Astrocyte (in vitro differentiated cells and primary cell): ENCODE measurements at places on chromosomes 12 and 14.
A peak's percentile ranks its signal among the peaks of the same experiment; 100 is the strongest.

GRCh38 chr12:107135177-107135576 lies 41.8 kb upstream of the CRY1 start:
- no peak for DNase-seq

DNA sequence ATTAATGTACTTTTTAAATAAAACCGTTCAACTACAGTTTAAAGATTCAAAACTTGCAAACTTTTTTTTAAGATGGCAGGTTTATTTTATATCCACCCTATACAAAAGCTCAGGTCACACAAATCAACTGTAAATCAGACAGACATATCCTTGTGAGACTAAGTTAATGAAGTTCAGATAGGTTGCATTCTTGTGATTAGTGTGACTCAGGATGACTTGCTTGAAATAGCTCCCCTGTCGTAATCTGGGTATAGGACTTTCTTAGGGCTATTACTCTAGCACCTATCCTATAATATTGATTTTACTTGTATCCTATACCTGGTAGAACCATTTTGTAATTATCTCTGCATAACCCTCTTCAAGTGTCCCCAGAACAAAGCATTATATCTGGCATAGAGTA lies 9.5 kb upstream of the PRKD1 start:
- DNase-seq = no peak

GRCh38 chr14:85357120-85357519 lies 172.8 kb upstream of the FLRT2 start:
- no peak for DNase-seq

DNA sequence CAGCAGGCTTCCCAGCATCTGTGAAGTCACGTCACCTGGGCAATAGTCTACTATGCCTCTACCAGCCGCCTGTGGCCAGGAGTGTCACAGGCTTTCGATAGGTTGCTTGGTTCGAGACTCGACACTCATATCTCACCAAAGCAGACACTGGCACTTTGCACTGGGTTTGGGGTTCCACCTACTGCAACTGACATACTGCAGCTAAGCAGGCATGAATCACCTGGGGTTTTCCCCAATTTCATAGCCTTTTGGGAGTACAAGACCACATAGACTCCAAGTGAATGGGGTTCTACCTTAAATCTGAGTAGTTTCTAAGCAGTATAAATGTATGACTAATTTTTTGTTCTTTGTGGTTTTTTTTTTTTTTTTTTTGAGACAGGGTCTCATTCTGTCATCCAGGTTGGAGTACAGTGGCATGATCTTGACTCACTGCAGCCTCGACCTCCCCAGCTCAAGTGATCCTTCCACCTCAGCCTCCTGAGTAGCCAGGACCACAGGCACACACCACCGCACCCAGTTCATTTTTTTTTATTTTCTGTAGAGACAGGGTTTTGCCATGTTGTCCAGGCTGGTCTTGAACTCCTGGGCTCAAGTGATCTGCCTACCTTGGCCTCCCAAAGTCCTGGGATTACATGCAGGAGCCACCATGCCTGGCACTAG lies 32.1 kb downstream of the DMAC2L start:
- peak; percentile 49 for DNase-seq

- DNase-seq = no peak
These were observed 39.6 kb downstream of the CFAP251 start for GRCh38 chr12:121957861-121958515.

- DNase-seq = no peak
These were observed 133.8 kb downstream of the CFAP54 start for GRCh38 chr12:96623155-96623554.

DNA sequence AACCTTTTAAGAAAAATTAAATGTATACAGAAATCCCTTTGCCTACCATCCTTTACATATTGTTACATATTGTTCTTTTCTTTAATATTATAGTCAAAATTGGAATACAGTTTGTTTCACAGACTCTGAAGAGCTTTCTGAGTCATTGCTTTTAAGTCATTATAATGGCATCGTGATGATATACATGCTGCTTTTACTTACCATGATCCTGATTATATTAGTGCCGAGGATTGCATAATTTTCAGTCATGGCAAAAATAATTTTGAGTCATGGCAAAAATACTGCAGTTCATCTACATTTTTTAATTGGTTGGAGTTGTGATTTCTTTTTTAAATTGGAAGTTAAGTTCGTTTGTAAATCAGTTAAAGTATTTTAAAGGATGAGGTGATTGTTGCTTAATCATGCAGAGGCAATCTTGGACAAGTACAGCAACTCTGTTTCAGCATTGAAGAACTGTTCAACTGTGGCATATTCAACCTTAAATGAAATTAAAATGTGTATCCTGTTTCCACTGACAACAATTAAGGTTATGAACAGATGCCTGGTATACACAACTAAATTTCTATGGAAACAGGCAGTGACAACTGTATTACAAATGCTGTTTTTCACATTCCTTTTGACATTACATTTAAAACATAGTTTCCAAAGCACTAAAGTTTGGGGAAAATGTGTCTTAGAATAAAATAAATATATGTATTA lies 142.3 kb downstream of the PCNX1 start:
- DNase-seq = peak; percentile 43

DNA sequence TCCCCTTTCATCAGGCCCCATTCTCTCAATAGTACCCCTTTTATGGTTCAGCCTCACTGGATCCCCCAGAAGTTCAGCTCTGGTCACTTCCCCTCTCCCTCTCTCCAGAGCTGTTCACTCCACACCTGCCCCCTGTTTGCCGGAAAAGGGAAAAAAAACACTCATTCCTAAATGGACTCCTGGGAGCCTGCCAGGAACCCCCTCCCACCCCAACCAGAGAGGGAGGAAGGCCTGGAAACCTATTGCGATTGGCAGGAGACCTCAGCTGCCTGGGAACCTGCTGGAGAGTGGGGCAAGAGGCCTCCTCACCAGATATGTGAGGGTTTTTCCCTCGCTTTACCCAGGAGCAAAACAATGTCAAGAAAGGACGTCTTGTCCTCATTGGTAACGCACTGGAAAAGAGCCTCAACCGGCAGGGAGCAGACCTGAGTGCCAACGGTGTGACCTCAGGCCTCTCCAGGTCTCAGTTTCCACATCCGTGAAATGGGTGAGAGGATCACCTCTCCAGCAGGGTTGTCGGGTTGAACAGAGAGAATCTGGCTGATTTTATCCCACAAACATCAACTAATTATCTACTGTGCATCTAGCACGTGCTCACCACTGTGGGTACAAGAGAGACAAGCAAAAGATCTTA lies 4.6 kb downstream of the DTX1 start:
- DNase-seq = no peak

DNA sequence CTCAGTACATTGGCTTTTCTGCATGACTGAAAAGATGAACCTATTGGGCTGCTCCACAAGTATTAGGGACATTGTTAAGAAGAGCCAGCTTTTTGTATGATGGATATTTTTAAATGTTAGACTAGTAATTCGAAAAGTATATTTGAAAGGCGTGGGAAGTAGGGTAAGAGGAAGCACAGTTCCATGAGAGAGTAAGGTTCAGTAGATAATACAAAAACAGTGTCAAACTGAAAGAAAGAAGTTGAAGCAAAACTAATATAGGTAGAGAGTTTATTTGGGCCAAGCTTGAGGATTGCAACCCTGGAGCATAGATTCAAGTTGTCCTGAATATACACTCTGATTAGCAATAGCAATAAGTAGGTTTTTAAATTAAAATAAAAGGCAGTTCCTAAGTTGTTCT lies 193.9 kb downstream of the RASSF9 start:
- no peak for DNase-seq

GRCh38 chr12:122141911-122142725 lies 31.9 kb downstream of the IL31 start:
- no peak for DNase-seq

GRCh38 chr12:13103391-13104033 lies at the start of gene GSG1:
Gene GSG1, minus strand, starts transcription at chr12:13103667. Its CDS starts 155 bp downstream, at chr12:13103512.
- DNase-seq = no peak

DNA sequence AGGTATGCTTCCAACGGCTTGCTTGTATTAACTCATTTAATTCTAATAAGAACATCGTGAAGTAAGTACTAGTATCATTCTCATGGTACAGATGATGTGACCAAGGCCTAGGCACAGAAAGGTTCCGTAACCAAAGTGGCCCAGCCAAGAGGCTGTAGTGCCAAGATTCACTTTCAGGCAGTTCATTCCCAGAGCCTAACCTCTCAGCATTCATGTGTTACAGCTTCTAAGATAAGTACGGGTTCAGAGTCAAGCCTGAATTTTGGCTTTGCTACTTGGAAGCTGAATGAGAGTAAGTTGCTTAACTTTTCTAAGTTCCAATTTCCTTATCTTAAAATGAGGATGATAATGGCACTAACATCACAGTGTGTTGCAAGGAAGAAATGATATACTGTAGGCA lies 379.9 kb downstream of the AEBP2 start:
- DNase-seq = no peak

DNA sequence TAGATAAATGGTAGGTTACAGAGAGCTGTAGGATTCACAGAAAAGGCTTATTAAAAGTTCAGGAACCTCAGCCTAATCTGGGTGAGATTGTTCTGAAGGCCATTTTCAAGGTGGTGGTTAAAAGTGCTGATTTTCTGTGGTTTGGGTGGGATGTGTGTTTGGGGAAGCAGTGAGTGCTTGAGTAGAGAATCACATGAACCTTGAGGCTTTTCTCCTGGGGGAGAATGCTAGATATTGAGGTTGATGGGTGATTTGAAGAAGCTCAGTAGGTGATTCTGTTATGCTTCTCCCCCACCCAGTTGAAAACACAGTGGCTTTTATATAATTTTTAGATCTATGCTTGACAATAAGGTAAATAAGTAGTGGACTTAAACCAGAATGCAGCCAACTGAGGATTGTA lies 420.9 kb downstream of the PCNX1 start:
- DNase-seq = peak; percentile 29

- no peak for DNase-seq
These were observed 133.9 kb upstream of the FGD4 start for GRCh38 chr12:32265456-32265855.

DNA sequence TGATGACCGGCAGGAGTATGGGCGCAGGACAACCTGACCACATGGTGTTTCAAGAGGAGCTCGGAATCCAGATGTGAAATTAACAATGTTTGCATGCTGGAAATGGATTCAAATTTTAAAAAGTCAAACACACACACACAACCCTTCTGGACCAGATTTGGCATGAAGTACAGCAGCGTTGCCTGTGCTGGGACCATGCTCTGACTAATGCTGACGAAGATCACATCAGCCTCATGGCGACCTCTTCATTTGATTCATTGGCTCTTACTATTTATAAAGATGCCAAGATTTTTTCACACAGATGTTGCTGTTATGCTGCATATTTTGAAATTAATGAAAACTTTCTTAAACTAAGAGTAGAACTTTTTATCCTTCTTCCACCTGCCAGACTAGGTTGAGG lies 926.6 kb upstream of the TMEM132C start:
- DNase-seq = no peak

DNA sequence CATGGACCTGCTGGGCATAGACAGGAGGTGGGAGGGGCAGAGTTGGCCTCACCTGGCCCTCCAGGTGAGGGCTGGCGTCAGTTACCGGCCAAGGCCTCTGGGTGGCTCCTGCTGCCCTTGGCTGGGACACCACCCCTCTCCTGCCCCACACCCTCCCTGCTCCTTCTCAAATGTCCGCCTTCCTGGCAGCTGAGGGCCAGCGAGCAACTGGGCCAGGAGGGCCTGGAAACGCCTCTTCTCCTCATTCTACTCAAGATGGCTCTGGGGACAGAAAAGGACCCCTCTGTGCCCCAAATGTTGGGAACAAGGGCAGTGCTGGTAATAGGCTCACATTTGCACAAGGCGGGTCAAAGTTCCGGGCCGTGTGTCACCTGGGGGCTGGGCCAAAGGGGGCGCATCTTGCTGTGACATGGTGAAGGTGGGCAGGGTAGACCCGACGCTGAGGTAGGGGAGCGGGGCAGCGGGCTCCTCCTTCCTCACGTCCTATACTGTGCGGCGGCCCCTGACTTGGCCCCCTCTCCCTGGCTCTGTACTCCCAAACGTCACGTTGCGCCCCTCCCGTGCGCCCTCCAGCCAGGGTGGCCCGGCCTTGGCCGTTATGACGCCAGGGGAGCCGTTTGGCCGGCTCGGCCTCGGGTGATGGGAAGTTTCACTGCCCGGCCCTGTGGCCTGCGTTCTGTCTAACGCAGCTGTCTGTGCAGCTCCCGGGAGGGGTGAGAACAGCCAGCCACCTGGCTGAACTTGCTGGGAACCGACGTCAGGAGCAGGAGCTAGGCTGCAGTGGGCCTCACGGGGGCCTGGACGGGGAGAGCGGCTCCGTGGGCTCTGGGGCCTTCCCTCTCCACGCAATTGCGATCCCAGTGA lies 18.0 kb upstream of the DLK1 start:
- no peak for DNase-seq

GRCh38 chr12:30853561-30854133 lies 72.9 kb upstream of the TSPAN11 start:
- DNase-seq = no peak

GRCh38 chr12:124949066-124949465 lies 34.6 kb upstream of the UBC start:
- no peak for DNase-seq

DNA sequence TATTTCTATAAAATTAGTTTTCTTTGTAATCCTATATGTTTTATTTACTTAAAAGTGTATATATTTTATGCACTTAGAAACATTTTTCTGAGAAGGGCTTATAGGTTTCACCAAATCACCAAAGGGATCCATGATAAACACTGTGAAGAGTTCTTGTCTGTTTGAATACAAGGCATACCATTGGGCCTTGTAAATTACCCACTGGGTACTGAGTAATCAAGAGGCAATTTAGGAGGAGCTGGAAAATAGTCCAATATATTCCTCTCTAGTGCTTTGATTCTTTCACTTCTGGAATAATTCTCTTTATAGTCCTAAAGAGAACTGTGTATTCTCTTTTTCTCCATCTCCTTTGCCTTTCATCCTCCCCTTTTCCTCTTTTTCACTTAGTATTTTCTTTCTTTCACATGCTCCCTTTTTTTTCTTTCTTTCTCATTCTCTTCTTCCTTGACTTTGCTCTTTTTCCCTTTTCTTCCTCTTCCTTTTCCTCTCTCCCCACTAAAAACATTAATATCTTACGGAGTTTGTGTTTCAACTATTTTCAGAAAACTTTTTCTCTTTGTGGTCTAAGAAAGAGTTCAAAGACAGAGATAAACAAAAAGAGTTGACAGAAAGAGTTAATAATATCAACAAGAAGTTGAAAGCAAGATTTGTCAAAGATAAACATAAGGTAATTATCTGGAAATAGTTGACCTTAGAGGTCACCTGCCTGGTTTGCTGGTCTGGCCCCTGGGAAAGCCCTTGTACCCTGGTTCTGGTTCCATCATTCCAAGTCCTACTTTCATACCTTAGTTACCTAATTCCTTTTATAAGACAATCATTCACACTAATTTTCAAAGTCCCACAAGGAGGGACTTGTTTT lies 435.3 kb downstream of the RAD51B start:
- DNase-seq = no peak

DNA sequence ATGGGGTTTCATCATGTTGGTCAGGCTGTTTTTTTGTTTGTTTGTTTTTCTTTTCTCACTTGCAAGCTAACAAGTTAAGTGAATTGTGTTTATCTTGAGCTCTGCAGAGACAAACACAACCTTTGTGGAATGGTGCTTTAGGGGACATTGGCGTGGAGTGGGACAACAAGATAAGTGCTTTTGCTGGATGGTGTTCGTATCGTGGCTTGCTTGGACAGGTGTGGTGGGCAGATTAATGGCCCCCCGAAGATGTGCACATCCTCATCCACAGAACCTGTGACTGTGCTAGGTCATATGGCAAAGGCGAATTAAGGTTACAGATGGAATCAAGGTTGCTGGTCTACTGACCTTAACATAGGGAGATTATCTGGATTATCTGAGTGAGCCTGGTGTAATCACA lies 7.0 kb downstream of the MLXIP start:
- no peak for DNase-seq
